Activated T-cell treated with anti-CD3 and anti-CD28 coated beads for 1 hour (primary cell): ENCODE measurements at places on chromosomes 5 and 9.

DNA sequence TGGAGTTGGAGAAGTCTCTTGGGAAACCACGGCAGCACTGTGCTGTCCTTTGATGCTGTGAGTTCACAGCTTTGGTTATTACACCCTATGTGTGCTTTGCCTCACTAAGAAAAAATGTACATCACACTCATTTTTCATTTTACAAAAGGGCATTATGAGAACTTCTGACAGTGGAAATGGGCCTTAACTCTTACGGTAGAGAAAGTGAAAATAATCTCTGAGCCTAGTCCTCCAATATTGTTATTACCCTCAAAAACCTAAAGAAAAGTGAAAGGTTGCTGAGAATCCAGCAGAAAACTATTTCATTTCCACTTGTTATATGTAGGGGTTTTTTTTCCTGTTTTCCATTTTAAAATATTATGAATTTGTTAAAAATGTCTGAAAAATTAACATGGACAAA lies 8.2 kb upstream of the OR13D1 start:
- DNase-seq, result no peak

- DNase-seq, result no peak
These were observed 81.1 kb downstream of the PHF2 start for GRCh38 chr9:93657331-93658111.

DNA sequence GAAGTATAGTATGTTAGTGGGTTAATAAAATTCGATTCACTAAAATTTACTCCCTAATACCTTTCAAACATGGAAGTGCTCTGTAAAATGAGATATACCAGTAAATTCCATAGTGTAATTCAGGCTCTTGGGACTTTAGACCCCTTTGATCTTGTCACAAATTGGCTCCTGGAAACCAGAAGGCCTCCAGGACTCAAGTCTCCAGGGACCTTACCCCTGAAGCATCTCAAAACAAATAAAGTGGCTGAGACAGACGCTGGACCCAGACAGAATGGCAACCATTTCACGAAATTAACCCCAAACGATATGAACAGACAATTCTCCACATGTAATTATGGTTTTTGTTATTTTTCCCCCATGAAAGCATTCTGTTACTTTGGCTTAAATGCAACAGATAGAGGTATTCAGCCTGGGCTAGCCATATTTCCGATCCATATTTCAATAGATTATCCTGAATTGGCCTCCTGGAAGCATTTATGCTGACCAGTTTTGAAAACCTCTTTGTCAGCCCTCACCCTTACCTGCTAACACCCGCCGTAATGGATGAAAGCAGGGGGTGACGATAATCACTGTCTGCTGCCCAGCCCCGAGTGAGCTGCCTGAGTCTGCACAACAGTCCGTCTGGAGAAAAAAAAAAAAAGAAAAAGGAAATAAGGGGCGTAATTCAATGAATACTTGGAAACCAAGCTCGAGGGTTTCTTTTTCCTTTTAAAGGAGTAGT lies 34.1 kb upstream of the EFNA5 start:
- DNase-seq, result no peak

GRCh38 chr9:124102363-124102762 lies 90.8 kb downstream of the LHX2 start:
- no peak for DNase-seq

DNA sequence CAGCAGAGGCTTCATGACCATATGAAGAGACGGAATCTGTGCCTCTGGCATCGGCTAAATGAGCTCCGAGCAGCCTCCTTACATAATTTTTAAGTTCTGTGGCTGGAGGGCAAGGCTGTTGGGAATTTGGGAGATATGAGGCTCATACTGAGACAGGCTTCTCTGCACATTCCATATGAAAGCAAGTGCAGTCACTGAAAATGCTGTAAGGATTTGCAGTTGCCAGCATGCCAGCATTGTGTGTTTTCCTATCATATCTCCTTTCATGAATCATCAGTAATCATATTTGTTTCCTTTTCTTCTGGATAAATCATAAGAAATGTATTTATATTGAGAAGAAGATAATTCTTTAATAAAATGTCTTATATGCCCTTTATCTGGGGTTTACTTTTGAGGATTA lies 775.4 kb downstream of the SEMA5A start:
- no peak for DNase-seq

DNA sequence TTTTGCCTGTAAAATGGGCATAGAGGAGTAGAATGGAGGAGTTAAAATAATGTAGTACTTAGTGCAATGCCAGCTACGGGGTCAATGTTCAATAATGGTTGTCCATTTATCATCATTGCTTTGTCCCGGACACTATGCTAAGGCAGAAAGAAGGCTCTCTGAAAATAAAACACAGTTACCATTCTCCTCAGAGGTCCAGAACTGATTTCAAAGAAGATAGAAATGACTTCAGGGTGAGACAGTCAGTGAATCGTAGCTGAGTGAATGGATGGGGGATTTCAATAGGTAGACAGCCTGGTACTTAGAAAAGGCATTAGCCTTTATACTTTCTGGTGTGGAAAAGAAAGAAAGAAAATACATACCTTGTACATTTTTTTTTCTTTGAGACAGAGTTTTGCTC lies 1.2 kb upstream of the AK3 start:
- DNase-seq, result no peak

- no peak for DNase-seq
These were observed 34.8 kb downstream of the NADK2 start for GRCh38 chr5:36206913-36207312.

GRCh38 chr5:8258801-8259200 lies 389.9 kb downstream of the MTRR start:
- DNase-seq, result no peak

GRCh38 chr9:122286764-122287163 lies 22.1 kb downstream of the MRRF start:
- no peak for DNase-seq

GRCh38 chr5:82073179-82073578 lies 101.4 kb downstream of the ATG10 start:
- no peak for DNase-seq

DNA sequence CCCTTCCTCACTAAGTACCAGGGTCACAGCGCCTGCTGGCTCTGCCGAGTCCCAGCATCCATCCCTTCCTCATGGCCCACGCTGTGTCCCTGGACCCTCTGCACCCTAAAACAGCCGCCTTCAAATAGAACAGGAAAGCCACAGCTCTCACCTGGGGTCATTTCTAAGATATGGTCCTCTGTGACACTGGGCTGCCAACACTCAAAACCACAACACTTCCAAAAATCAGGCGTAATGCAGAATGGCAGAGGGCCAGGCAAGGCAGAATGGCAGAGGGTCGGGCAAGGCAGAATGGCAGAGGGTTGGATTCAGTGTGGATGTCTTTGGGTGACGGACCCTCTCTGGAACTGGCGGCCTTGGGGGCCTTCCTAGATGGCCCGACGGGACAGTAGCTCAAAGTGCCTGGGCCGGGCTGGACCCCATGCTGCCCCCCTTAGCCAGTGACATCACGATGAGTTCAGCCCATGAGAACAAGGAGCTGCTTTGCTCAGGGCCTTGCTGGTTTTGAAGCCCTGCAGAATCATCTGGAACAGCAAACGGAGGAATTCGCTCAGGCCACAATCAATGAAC lies 35.3 kb downstream of the ZDHHC11B start:
- no peak for DNase-seq

DNA sequence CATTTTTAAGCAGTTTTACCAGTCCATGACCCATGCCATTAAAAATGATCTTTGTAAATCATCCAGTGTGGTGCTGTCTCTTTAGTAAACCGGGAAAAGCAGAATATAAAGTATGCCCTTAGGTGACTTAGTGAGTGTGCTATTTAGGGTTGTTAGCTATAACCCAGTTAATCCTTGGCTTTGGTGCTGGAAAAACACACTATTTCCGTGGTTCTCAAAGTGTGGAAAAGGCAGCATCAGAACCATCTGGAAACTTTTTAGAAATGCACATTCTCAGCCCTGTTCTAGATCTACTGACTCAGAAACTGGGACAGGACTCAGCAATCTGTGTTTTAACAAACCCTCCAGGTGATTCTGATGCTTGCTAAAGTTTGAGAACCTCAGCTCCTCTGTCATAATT lies 123.6 kb upstream of the ZNF608 start:
- no peak for DNase-seq

DNA sequence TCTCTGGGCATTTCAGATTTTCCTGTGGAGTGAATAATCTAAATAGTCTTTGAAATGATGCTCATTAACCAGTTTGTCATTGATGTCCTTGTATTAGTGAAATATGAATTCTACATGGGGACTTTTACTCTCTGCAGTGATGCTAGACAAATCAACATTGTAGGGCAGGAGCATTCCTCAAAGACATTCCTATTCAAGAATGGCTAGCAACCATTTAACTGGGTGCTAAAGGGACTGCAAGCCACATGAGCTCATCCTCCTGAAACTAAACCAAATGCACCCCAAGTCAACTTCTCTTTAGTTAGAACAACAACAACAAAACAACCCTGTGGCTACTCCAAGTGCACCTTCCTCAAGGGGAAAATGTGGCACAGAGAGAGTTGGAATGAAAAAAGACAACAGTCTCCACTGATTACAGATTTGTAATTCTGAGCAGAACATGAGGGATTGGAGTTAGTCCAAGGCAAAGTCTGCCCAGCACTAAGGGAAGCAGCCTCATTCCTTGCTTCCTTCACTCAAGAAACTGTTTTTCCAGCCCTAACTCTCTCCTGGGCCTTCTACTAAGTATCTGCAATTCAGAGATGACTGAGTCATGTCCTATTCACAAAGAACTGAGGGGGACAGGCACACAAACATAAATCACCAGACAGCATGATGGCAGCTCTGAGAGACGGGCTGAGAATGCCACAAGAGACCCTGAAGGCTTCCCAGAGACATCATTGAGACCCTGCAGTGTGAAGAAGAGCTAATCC lies 82.0 kb upstream of the WWC1 start:
- no peak for DNase-seq

DNA sequence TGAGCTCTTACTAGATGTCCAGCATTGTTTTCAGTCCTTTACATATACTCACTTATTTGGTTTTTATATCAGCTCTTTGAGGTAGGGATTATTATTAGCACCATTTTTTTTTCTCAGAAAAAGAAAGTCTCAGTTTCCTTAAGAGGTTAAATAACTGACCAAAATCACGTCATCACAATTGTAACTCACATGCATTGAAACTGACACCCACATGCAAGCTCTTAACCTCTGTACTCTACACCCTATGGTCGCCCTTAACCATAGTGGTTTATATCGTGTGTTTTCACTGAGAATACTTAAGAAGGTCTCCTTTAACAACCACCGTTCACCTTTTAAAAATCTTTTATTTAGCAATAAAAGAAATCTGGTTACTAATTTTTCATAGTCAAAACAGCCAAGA lies 61.0 kb downstream of the PRDM6 start:
- no peak for DNase-seq

- no peak for DNase-seq
These were observed 250.2 kb upstream of the DMRT1 start for GRCh38 chr9:591292-591691.

GRCh38 chr9:133848471-133849109 lies 110.4 kb upstream of the SARDH start:
- no peak for DNase-seq

- DNase-seq, result no peak
These were observed 63.5 kb downstream of the MPDZ start for GRCh38 chr9:13215791-13216554.

DNA sequence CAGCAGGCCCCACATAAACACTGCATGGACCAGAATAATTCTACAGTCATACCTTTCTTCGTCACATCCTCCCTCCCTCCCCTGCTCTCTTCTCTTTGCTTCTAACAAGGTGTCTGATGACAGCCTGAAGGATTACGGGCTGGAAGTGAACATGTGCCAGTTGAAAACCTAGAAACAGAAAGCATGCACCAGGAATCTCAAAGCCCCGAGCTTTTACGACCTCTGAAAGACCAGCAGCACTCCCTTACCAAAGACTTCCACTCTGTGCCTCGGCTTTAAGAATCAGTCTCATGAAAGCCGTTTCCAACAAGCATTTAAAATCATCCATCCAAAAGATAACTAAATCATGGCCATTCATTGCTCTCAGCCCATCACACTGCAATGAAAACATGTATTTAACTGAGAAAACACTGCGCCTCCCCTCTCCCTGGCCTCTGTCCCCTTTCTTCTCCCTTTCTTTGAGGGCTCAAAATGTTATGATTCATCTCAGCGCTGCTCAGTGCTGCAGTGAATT lies 21.3 kb downstream of the MSX2 start:
- DNase-seq, result no peak

DNA sequence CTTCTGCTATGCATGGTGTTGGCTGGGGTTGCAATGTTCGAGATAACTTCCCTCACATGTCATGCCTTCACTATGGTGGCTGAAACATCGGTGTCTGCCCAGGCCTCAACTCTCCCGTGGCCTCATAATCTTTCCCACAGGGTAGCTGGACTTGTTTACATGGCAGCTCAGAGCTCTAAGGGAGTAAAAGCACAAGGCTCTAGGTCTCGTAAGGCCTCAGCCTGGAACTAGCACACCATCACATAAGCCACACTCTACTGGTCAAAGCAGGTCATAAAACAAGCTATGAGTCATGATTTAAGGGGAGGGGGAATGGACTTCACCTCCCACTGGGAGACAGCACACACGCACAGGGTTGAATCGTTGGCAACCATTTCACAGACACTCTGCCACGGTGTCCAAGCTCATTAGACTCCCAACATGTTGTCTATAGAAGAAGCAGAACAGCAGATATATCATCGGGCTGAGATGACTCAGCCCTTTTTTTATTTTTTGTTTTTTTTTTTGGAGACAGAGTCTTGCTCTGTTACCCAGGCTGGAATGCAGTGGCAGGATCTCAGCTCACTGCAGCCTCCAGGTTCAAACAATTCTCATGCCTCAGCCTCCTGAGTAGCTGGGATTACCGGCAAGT lies 66.8 kb upstream of the IL17B start:
- no peak for DNase-seq

- no peak for DNase-seq
These were observed 38.6 kb downstream of the MARCHF11 start for GRCh38 chr5:16140944-16141343.

- DNase-seq, result no peak
These were observed 311.9 kb upstream of the TRPC7 start for GRCh38 chr5:136677217-136677616.

- no peak for DNase-seq
These were observed 52.3 kb downstream of the SLC46A2 start for GRCh38 chr9:112838342-112838741.
